ENCODE measurements at places on chromosomes 7 and 10. TPM values are rescaled to one million over a fixed set of nuclear protein-coding genes. Genes with fewer than 3 reads are reported as not detected.

Gene GJD4
- total RNA-seq, result under 0.01 TPM

- peak; percentile 88 for DNase-seq
Observed at GRCh38 chr10:77578583-77579227, 58.9 kb downstream of the KCNMA1 start.

- DNase-seq, result no peak
Observed at GRCh38 chr10:23396695-23397094, 42.2 kb upstream of the OTUD1 start.

- DNase-seq, result no peak
Observed at GRCh38 chr10:30554440-30554825, 75.1 kb downstream of the LYZL2 start.

DNA sequence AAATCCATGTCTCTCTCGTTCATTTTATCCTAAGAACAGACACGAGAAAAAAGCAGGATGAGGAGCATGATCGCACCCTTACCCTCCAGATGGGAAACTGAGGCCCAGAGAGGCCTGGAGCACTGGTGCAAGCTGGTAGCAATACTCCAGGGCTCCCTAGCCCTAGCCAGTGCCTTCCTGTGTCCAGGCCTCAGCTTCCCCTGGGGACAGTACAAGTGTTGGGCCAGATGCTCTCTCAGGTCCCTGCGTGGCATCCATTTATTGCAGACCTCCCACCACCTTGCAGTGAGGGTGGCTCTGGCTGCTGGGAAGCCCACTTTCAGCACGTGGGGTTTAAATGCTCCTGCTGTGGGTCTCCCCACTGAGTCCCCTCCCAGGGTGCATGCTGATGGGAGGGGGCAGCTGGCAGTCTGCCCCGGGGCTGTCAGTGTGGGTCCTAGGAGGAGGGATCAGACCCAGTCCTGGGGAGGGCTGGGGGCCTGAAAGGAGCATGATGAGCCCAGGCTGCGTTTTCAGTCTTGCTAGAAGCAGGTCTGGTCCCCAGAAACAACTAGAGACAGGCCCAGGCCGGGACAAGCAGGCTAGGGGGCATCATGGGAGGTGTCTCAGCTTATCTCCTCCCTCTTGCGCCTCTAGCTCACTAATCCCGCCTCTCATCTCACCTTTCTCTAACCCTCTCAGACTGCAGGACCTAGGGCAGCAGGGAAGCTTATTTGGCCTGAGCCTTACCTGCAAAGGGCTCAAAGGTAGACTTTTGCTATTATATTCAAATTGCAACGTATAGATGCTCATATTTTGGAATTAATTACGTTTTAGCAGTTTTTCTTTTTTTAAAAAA lies 662 bp upstream of the PPIF start:
- no peak for DNase-seq

Gene CYP3A5
- under 0.01 TPM for total RNA-seq

Gene AGR2
- total RNA-seq, result not detected

Gene CHAT
- not detected for total RNA-seq

- DNase-seq, result no peak
Observed at GRCh38 chr10:36676756-36677430, 448.5 kb upstream of the ANKRD30A start.

Gene TDRD1
- 0.59 TPM for total RNA-seq

Gene FZD1
- 45.4 TPM for total RNA-seq

Gene TAS2R16
- total RNA-seq, result not detected

Gene OR2A42
- not detected for total RNA-seq

GRCh38 chr7:101119876-101120275 lies 7.0 kb upstream of the SERPINE1 start:
- DNase-seq, result no peak

Gene STEAP4
- 5.4 TPM for total RNA-seq

GRCh38 chr7:2575733-2576340 lies 17.1 kb downstream of the IQCE start:
- DNase-seq, result peak; percentile 89

Gene RPEL1
- 0.29 TPM for total RNA-seq

DNA sequence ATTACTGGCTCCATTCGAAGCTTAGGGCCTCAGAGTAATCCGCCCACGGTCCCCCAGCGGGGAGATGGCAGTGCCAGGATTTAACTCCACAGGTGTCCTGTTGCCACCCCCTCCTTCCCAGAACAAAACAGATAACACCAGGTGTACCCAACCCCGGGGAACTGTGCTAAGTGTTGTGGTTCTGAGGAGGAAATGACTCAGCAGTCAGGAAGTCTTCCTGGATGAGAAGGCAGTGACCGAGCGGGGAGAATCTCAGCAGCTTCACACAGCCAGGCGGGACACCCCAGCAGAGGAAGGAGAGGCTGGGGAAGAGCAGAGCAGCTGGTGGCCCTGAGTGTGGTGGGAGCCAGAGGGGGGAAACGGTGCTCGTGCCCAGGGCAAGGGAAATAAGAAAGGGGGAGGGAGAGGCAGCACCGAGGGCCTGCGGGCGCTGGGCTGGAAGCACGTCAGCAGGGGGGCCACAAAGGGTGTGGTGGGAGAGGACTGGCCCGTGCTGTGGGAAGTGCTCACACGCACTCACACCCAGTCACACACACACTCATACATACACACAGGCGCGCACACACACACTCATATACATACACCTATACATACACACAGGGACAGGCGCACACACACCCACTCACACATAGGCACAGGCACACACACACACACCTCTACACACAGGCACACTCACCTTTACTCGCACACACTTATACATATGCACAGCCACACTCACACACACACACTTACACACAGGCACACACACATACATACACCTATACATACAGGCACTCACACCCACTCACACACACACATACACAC lies 59.8 kb upstream of the CHST15 start:
- DNase-seq, result peak; percentile 96

GRCh38 chr7:136637813-136638212 lies 230.6 kb upstream of the CHRM2 start:
- DNase-seq, result peak; percentile 49

Gene PDE6C
- total RNA-seq, result not detected

GRCh38 chr7:133950855-133951254 lies 176.3 kb upstream of the LRGUK start:
- no peak for DNase-seq

DNA sequence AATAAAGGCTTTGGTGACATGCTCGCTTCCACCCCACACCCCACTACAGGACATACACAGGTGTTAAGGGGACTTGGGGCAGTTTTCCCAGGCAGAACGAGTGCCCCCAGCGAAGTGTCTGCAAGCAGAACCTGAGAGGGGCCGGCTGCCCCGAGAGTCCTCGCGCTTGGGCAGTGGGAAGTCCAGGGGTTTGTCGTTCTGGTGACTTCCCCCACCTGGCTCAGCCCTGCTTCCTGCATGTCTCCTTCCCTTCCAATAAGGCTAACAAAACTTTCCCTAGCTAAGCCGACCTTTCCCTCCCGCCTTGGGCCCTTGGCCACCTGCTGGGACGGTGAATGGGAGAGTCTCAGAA lies 916 bp downstream of the VWA2 start:
- DNase-seq, result no peak

Gene CCDC126
- total RNA-seq, result 12.3 TPM

GRCh38 chr7:105423987-105424386 lies 35.3 kb upstream of the SRPK2 start:
- no peak for DNase-seq

GRCh38 chr10:11146402-11147171 lies 128.9 kb downstream of the CELF2 start:
- DNase-seq, result no peak

Gene ZDHHC6
- total RNA-seq, result 26.1 TPM

- peak; percentile 78 for DNase-seq
Observed at GRCh38 chr7:149027611-149028345, 527 bp downstream of the PDIA4 start.

DNA sequence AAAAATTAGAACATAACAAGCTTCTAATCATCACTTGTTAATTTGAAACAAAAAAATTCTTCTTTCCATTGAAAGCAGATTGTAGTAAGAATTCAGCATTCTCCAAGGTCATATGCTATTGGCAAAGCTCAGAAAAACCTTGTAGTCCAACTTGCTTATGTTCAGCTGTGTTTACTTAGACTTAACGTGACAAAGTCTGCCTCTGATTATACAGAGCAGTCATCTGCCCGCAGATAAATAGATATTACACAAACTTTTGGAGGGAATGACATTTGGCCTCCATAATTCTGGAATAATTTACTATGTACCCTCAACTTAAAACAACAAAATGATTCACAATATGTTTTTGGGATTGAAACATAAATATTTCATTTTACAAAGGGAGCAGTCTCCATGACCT lies 45.8 kb downstream of the MKX start:
- no peak for DNase-seq

- no peak for DNase-seq
Observed at GRCh38 chr10:21047096-21047495, 150.0 kb upstream of the NEBL start.

Gene CYP17A1
- not detected for total RNA-seq

Gene SPDYE16
- 0.36 TPM for total RNA-seq

GRCh38 chr10:34753014-34753757 lies 61.9 kb downstream of the PARD3 start:
- DNase-seq, result no peak

Gene LLCFC1
- not detected for total RNA-seq

GRCh38 chr7:11557627-11558026 lies 274.4 kb downstream of the THSD7A start:
- no peak for DNase-seq

Gene OPN1SW
- not detected for total RNA-seq

DNA sequence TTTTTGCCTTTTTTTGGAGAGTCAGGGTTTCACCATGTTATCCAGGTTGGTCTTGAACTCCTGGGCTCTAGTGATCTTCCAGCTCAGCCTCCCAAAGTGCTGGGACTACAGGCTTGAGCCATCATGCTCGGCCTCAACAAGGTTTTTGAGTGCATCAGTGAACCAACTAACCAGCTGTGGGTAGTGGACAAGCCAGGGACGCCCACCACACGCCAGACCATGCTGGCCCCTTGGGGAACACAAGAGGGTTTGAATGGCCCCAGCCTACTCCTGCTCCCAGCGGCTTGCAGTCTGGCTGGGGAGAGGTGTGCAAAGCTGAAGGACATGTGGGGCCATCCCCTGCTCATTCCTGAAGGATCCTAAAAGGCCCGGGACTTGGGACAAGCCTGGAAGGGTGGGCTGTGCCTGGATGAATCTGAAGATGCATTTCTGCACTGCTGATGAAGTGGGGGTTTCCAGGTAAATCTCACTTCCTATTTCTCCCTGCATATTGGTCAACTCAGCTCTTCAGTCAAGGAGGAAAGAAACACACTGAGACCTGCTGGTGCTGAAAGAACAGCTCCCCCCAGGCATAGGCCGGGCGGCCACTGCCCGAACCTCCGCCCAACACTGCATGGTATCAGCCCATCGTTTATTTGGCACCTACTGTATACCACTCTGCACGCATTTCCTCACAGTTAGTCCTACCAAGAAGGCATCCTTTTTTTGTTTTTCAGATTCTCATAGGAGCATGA lies 6.9 kb downstream of the MMD2 start:
- peak; percentile 94 for DNase-seq

Gene ZNF32
- total RNA-seq, result 36.2 TPM

DNA sequence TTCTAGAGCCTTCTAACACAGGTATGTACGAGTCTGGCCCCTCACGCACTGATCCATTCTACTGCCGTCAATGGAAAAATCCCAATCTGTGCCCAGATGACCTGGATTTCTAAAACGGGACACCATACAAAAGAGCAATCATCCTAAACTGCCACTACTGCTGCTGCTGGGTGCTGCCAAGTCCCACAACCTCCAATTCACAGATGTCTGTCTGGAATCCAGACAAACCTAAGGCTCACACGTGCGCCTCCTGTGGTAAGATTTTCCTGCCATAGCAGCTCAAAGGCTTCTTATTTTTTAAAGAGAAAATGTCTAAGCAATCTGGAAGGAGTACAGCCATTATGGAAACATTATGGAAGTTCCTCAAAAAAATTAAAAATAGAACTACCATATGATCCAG lies 40.9 kb downstream of the JCAD start:
- no peak for DNase-seq

Gene CTTNBP2
- total RNA-seq, result 2.9 TPM

- DNase-seq, result peak; percentile 64
Observed at GRCh38 chr10:15715619-15716227, 4.0 kb downstream of the ITGA8 start.

GRCh38 chr7:114183311-114184088 lies 231.1 kb upstream of the FOXP2 start:
- DNase-seq, result no peak

DNA sequence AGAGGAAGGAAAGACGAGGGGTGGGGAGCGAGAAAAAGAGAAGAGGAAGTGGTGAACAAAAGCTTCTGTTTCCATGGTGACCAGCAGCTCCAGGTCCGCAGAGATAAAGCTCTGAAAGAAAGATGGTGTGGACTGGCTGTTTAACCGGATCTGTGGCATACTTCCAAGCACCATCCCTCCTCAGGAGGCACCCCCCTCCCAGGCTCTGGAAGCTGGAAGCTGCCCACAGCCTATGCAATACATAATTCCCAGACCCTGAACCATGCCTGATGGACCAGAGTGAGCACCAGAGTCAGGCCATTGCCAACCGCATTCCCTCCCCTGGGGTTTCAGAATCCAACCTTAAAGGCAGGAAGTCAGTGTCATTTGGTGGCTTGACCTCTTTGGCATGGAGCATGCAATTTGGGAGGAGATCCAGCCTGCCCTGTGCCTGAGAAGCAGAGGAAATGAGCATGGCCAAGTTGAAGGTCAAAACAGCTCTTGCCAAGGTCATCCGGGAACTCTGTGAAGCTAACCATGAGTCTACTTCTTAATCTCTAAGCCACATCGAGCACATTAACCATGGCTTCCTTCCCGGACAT lies 22.2 kb upstream of the CPXM2 start:
- no peak for DNase-seq

DNA sequence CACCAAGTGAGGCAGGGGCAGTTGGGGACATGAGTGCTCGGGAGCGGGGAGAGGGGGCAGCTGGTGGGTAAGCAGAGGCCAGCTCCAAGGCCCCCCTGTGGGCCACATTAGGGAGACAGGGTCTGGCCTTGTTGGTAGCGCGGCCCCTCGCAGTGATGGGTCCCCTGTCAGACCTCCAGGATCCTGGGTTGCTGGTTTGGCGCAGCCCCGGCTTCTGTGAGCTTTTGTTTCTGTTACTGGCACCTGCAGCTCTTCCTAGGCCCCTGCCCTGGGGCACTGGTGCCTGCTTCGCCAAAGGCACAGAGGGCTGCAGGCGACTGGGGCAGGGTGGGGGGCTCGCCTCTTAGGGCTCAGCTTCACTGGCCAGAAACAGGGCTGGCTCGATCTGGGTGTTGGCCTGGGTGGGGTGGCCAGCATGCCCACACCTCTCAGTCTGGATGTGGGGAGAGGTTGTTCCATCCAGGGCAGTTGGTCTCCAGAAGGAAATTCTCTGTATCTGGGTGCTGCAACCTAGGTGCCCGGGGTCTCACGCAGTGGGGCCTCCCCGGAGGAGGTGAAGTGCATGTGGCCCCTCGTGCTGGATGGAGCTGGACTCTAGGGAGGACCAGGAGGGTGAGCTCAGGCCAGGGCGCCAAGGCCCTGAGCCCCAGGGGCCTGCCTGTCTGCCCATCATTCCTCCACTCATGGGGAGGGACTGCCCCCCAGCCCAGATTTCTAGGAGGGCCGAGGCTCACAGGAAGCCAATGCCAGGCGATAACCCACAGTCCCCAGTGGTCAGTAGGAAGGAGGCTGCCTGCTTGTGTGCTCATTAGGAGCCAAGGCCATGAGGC lies 138.6 kb downstream of the LHPP start:
- peak; percentile 86 for DNase-seq

GRCh38 chr7:131548371-131548770 lies 8.1 kb downstream of the PODXL start:
- DNase-seq, result no peak

Gene GIMAP6
- 0.36 TPM for total RNA-seq

Data from osteoblast (primary cell).